ENCODE measurements at places on chromosomes 2 and 18.

DNA sequence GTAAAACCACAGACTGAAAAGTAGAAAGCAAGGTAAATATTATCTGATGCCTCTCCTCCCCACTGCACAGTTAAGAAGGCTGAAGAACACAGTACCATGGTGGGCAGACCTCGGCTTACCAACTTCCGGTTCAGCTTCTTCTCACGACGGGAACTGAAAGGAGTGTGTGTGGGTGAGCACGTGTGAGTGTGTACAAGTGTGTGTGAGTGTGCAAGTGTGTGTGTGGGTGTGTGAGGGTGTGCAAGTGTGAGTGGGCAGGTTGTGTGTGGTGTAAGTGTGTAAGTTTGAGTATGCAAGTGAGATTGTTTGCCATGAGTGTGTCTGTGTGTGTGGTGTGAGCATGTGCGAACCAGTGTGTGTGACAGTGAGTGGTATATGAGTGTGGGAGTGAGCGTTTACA, 103.5 kb downstream of the ADD2 start:
- no peak for DNase-seq

DNA sequence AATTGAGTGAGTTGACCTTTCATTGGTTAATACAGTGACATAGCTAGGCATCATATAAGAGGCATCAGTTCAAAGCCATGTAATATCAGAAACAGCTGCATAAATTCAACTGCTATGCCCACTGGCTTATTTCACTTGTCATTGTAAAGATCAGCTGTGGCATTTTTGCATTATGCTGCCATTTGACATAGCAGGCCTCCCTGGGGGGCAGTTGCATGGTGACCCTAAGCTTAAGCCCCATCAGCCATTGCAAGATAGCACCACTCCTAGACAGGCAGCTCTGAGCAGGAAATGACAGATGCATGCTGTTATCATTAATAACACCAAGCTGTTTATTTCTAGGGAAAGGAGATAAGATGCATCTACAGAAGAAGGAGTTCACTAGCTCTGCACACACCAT, 233.4 kb upstream of the CNTNAP5 start:
- DNase-seq, result no peak

- no peak for DNase-seq
These were observed 196.9 kb upstream of the CWC22 start for GRCh38 chr2:180203972-180204371.

- peak; percentile 28 for DNase-seq
These were observed 154.7 kb upstream of the HS6ST1 start for GRCh38 chr2:128473175-128474035.

DNA sequence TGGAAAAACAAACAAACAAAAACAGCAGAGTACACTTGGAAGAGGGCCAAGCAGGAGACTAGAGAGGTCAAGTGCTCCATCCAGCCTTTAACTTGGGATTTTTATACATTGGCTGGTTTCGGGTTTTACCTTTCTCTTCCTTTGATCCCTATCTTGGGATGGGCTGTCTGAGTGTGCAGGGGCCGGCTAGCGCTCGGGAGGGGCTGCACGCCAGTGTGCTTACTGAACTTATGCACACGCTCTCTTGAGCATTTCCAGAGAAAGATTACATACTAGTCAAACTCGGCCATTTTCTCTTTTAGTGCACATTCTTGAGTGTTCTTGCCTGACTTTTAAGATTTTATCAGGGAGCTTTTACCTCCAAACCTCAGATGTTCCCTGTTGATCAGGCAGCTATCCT, 707.8 kb downstream of the DSC3 start:
- DNase-seq, result no peak

GRCh38 chr2:88651646-88652045, 24.4 kb upstream of the EIF2AK3 start:
- no peak for DNase-seq

DNA sequence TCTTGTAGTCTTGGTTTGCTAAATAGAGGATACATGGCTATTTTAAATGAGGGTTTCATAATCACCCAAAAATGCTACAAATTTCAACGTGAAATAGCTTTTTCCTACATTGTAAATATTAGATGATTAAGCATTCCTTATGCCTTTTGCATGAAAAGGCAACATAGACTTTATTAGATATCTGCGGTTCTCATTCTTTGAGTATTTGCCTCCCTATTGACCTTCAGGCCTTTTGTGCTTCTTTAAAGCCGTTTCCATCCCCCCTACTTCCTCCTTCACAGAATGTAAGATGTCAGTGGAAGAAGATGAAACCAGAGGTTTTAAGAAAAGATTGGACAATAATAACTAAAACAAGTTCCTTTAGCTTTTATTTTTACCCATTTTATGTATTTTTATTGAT, 144.1 kb downstream of the UBE2E3 start:
- no peak for DNase-seq

DNA sequence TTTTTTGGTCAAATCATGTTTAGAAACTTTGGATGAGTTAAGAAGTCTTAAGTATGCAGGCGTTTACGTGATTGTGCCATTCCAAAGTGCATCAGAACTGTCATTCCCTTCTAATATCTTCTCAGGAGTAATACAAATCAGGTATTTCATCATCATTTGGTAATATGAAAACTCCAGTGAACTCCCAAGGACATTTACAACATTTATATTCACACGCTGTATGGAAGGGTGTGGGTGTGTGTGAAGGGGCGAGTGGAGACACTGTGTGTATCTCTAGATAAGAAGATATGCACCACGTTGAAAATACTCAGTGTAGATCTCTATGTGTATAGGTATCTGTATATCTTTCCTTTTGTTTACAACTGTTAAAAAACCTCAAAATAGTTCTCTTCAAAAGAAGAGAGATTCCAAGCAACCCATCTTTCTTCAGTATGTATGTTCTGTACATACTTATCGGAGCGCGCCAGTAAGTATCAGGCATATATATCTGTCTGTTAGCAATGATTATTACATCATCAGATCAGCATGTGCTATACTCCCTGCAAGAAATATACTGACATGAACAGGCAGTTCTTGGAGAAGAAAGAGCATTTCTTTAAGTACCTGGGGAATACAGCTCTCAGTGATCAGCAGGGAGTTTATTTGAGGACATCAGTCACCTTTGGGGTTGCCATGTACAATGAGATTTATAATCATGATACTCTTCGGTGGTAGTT, 29.3 kb downstream of the COX7A2L start:
- DNase-seq, result no peak

- DNase-seq, result peak; percentile 13
These were observed 672.5 kb downstream of the MBD2 start for GRCh38 chr18:53551868-53552426.

DNA sequence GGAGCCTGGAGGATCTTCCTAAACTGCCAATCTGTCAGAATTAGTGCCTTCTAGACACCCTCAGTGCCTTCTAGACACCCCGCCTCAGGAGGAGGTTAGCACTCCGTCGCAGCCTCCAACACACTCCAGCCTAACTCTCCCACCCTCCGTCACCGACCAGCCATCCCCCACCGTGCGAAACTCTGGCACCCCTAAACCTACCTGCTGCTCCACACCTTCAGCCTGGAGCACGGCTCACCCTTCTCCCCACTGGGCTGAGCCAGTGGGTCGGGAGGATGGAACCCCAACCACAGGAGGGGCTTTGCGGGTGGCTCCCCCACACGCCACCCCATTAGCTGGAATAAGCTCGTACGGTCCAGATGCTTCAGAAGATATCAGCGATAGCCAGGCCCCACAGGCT, 468.9 kb upstream of the HS6ST1 start:
- no peak for DNase-seq

GRCh38 chr2:240902615-240903041, 3.5 kb upstream of the CROCC2 start:
- no peak for DNase-seq

GRCh38 chr18:48777026-48777743, 173.6 kb downstream of the SMAD7 start:
- DNase-seq, result peak; percentile 79

DNA sequence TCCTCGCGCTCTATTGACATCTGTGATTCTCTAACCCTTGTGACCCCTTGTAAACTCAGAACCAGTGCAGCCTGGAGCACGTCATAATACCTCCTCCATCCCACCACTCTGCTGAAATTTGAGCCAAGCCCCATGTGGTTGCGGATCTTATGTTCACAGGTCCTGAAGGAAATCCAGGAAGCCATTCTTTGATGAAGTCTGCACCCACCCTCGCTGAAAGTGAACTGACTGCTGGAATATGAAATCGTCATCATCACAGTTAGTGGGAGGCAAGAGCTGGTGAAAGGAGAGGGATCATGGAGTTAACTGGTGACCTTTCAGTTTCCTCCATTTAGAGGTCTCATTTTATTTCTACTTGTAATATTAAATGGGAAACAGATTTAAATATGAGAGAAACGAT, 21.6 kb downstream of the ZEB2 start:
- DNase-seq, result no peak

DNA sequence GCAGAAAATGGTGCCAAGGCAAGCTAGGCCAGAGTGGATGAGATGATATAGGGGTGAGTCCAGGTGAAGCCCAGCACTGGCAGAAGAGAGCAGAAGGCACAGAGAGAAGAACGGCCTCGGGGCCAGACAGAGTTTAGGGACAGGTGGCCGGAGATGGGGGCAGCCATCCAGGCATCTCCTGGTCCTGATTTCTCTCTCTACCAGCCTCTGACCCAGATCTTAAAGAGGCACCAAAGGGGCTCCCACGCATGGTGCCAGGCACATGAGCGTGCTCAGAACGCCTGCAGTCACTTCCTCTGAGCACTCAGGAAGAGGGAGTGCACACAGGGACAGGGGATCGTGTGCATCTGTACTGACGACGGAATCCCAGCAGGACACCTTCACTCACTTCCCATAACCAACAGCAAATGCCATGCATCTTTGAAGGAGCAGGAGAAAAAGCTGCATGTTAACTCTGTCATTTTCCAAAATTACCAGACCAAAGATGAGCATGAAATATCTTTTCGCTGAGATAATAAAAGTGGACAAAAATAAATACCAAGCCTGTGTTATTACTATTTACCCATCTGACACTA, 427.8 kb upstream of the MYT1L start:
- no peak for DNase-seq

DNA sequence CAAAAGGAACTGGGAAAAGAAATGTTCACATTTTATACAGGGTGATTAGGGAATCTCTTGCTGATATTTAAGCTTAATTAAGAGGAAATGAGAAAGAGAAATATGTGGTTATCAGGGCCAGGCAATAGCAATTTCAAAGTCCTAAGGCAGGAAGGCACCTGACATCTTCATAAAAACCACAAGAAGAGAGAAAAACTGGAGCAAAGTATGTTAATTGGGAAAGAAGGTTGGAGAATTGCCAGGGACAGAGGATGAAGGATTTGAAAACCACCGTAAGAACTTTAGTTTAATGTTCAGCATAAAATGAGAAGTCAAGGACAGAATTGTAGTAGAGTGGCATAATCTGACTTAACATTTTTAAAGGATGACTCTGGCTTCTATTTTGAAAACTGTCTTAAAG, 691.8 kb upstream of the NRXN1 start:
- peak; percentile 10 for DNase-seq

DNA sequence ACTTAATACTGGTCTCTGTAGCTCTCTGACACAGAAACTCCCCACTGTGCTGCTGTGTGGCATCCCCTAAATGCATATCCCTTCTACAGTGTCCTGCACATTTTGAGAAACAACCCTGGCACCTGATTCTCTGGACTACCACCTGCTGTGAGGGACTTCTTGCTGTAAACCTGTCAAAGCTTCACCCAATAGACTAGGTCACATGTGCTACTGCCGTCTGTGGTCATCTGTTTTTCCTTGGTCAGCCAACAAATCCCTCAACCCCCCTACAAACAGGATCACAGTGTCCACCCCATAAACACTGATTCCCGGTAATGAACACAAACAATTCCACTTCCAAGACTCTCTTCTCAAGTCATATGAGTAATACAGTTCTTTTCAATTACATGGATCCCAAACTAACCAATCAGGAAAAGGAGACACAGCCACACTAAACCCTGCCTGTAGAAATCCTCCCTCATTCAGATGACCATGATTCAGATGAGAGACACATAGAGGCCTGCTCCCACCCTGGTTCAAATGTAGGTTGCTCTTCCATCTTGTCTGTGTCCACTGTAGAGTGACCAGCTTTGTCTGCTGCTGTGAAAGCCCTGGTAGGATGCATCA, 1157.4 kb downstream of the RPIA start:
- no peak for DNase-seq

GRCh38 chr2:208266553-208266893, 468 bp downstream of the PIKFYVE start:
- no peak for DNase-seq

GRCh38 chr2:137467246-137467862, 496.9 kb upstream of the HNMT start:
- peak; percentile 56 for DNase-seq

DNA sequence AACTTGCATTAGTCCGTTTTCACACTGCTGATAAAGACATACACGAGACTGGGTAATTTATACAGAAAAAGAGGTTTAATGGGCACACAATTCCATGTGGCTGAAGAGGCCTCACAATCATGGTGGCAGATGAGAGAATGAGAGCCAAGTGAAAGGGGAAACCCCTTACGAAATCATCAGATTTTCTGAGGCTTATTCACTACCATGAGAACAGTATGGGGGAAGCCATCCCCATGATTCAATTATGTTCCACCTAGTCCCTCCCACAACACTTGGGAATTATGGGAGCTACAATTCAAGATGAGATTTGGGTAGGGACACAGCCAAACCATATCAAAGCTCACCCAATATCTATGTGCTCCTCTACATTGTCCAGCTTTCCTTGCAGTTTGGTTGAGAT, 16.0 kb upstream of the SERPINE2 start:
- no peak for DNase-seq

GRCh38 chr2:74876081-74876886, 42.4 kb downstream of the HK2 start:
- DNase-seq, result peak; percentile 70

- no peak for DNase-seq
These were observed 46.7 kb downstream of the RPL37A start for GRCh38 chr2:216545359-216545758.

- no peak for DNase-seq
These were observed 515.4 kb upstream of the CDH2 start for GRCh38 chr18:28692337-28692736.

- no peak for DNase-seq
These were observed 17.5 kb downstream of the UXS1 start for GRCh38 chr2:106176446-106177099.

DNA sequence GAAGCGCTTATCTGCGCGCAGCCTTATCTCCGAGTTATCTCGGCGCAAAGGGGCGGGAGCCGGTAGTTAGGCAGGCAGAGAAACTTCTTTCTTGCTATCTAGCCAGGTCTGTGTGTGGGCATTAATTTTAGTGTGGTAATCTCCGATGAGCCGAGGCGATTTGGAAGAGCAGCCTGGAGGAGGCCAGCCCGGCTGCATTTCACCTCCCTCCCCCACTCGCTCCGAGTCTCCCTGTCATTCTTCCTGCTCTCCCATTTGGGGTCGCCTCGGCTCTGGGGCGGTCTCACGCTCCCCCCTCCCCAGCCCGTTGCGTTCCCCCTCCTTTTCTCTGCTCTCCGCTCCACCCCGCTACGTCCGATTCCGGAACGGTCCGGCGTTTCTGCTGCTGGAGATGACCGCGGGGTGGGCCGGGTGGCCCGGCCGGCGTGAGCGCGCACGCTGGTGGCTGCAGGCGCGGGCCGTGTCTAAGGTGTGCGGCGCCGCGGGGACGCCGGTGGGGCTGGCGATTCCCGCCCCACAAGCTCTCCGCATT, 566 bp downstream of the GATA6 start:
- no peak for DNase-seq

- no peak for DNase-seq
These were observed 110.8 kb downstream of the VIT start for GRCh38 chr2:36807223-36807886.

- DNase-seq, result no peak
These were observed 4.5 kb upstream of the NPPC start for GRCh38 chr2:231930593-231931281.

- no peak for DNase-seq
These were observed 125.1 kb upstream of the EPAS1 start for GRCh38 chr2:46171996-46172546.
